Mesenteric fat pad (tissue), 1 donor: ENCODE measurements at places on chromosomes 4 and X.

DNA sequence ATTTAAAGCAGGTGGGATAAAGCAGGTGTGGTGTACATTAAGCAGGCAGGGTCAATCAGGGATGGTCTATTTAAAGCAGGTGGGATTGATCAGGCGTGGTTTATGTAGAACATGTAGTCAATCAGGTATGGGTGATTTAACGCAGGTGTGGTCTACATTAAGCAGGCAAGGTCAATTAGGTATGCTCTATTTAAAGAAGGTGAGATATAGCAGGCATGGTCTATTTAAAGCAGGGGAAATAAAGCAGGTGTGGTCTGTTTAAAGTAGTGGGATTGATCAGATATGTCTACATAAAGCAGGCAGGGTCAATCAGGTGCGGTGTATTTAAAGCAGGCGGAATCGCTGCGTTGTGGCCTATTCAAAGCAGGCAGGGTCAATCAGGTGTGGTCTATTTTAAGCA is 88.6 kb upstream of the MXRA5 start:
- no peak for DNase-seq

GRCh38 chrX:38954520-38954919 is 153.3 kb downstream of the MID1IP1 start:
- DNase-seq: no peak

DNA sequence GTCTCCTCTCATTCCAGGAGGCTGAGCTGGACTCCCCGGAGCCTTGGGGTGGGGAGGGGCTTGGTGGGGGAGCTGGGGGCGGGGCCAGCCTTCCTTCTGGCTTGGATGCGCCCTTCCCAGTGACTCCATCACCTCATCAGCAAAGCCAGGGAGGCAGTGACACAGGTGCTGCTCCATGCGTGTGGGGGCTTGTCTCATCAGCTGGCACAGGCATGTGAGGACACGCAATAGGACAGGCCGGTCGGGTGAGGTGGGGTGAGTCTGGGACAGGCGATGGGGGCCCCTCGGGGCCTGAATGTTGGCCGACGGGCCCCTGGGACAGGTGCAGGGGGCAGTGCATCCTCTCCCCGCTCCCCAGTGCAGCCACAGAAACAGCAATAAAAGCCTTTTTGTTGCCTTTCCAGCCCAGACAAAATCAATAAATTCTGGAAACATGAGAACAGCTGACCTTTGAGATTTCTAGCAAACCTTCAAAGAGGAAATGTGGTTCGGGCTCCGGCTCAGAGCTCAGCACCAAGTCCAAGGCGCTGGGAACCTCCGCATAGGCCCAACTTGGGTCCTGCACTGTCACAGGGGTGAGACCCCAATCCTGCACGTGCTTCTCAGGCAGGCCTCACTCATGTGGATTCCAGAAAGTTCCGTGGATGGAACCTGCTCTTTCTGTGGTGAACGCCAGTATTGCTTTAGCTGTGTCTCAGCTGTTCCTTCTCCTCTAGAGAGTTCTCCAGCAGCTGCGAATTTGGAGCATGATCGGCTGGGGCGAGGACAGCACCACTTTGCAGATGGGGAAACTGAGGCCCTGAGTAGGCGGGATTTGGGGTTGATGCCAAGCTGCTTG is 18.5 kb downstream of the ADRA2C start:
- DNase-seq: no peak

- no peak for DNase-seq
These were observed 369.6 kb downstream of the PCDH7 start for GRCh38 chr4:31089815-31090214.
